NCI-H524 (cell line): ENCODE measurements at places on chromosomes 16 and 17.
A peak's percentile ranks its signal among the peaks of the same experiment; 100 is the strongest.

DNA sequence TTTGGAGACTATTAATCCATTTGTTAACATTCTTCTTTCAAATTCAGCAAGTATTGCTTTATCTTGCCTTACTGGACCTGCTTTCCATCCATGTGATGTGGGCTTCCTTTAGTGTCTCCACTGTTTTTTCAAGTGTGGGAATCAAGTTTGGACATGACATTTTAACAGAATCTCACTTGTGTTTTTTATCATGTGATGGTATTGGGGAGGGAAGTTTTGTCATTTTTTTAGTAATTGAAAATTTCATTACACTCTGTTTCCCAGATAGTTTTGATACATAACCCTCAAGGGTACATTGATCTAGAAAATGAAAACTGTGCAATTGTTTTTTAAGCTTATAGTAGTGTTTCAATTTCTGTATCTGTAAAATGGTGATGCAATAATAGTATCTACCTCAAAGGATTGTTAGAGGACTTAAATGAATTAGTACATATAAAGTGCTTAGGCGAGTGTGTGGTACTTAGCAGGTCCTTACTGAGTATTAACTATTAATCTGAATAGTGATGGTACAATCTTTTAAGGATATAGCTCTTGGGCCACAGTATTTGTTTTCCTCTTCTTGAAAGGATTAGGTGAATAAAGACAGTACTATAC, 27.3 kb downstream of the AATF start:
- DNase-seq: peak; percentile 76

- no peak for DNase-seq
These were observed 64.9 kb downstream of the ARHGAP17 start for GRCh38 chr16:24950275-24950674.

DNA sequence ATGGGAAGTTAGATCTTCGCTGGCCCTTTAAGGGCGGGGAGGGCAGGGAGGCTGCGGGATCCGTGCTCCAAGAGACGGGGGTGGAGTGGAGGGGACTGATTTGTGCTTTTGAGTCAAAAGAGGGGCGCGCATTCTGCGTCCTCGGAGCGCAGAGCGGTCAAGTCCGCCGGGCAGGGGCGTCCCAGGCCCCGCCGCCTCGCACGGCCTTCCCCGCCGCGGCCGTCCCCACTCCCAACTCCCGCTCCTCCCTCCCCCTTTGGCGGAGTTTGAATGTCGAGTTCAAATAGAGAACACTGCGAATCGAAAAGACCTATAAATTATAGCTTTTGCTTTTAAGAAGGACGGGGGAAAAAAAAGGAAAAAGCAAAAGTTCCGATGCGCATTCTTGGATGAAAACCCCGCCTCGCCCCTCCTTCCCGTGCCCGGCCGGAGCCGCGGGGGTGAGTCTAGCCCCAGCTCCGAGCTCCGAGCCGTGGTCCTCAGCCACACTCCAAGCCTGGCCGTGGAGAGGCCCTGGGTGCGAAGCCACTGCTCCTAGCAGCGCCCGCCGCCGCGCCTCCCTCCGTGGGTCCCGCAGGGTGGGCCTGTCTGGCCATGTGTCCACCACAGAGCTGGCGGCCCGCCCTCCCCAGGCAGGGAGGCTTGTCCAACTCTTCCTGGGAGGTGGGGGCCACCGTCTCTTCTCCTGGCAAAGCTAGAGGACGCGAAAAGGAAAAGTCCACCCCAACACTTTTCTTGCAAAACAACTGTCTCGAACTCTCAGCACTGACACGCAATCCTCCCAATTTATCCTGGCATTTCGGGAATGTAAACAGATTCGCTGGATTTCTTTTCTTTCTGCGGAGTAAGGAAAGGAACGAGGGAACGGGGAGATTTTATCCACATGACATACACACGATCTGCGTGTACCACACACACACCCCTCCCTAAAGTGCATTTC, 3.6 kb downstream of the CBX8 start:
- DNase-seq: peak; percentile 43

DNA sequence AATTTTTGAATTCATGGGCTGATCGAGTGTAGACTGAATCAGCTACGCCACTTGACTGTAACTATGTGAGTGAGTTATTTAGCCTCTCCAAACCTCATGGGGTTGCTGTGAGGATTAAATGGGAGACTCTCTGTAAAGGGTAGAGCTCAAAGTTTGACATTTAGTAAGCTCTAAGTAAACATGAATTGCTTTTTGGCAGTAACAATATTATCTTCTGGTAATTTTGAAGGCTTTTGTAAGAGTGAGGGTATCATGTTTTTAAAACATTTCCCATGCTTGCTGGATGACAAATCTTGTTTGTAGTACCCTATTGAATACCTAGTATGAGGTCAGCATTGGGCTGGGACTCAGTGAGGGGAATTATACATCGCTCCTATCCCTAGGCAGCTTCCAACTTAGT, 35.3 kb downstream of the MRTFB start:
- DNase-seq: no peak

DNA sequence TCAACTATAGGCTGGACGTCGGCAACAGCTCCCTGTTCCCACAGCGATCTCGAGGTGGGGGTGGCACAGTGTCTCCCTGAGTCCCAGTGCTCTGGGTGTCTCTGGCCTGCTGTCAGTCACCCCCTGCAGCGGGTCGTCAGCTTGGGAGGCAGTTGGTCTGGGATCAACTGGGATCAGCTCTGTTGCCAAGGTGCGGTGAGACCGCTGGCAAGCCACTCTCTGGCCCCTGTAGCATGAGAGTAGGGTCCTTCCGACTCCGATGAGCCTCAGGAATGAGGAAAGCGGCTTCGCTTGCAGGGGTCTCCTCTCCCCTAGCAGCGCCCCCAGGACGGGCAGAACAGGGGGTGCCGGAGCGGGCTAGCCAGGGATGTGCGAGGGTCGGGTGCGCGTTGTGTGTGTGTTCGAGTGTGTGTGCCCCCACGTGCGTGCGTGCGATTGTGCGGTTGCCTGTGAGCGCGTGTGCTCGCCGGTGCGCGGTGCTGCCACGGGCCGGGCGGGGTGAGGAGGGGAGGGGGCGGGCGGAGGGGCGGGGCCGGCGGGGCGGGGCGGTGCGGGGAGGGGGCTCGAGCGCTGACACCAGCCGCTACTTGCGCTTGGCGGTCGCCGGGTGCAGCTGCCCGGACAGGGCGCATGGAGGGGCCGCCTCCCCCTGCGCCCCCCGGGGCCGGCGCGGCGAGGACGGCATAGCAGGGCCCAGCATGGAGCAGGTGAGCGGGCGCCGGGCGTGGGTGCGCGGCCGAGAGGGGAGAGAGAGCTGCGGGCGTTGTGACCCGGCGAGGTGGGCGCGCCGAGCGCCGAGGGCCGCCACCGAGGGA, 9.4 kb upstream of the ARHGAP23 start:
- DNase-seq: peak; percentile 58

GRCh38 chr17:180381-181244, 837 bp downstream of the DOC2B start:
- DNase-seq: no peak

DNA sequence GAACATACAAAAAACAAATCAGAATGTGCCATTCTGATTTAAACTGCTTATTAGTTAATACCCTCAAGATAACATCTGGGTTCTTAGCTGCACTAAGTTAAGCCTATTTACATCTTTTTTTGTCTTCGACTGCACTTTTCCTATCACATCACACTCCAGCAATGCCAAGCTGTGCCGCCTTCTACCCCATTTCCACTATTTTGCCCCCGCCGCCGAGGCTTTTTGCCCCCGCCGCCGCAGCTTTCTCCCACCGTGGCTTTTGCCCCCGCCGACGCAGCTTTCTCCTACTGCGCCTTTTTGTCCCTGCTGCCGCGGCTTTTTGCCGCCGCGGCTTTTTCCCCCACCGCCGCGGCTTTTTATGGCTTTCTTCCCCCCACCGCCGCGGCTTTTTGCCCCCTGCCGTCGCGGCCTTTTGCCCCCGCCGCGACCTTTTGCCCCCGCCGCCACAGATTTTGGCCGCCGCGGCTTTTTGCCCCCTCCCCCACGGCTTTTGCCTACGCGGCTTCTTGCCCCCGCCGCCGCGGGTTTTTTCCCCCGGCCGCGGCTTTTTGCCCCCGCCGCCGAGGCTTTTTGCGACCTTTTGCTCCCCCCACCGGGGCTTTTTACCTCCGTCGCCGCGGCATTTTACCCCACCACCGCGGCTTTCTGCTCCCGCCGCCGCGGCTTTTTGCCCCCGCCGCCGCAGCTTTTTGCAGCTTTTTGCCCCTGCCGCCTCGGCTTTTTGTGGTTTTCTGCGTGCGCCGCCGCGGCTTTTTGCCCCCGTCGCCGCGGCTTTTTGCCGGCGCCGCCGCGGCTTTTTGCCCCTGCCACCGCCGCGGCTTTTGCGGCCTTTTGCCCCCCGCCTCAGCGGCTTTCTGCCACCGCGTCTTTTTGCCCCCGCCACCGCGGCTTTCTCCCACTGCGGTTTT, 331.4 kb upstream of the WSB1 start:
- DNase-seq: no peak

DNA sequence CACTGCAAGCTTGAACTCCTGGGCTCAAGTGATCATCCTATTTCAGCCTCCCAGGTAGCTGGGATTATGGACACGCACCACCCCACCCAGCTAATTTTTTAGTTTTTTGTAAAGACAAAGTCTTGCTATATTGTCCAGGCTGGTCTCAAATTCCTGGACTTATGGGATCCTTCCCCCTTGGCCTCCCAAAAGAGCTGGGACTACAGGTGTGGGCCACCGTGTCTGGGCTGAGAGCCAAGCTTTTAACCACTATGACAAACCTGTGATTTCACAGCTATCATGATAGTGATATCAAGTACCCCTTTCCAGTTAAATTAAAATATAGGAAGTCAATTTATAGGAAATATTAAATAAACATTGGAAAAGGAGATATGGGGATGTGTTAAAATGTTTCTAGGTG, 74.6 kb upstream of the IRX6 start:
- no peak for DNase-seq

DNA sequence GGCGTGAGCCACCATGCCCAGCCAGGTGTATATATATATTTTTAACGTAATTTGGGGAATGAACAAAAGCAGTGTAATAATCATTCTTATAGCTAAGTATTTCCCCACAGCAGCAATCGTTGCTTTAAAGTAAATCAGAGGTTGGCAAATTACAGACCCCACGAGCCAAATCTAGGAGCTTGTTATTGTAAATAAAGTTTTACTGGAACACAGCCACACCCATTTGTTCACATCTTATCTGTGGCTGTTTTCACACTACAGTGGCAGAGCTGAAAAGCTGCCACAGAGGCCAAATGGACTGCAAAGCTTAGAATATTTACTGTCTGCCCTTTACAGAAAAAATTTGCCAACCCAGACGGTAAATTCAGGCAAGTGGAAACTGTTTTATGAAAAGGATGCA, 50.8 kb downstream of the RAB11FIP4 start:
- no peak for DNase-seq

DNA sequence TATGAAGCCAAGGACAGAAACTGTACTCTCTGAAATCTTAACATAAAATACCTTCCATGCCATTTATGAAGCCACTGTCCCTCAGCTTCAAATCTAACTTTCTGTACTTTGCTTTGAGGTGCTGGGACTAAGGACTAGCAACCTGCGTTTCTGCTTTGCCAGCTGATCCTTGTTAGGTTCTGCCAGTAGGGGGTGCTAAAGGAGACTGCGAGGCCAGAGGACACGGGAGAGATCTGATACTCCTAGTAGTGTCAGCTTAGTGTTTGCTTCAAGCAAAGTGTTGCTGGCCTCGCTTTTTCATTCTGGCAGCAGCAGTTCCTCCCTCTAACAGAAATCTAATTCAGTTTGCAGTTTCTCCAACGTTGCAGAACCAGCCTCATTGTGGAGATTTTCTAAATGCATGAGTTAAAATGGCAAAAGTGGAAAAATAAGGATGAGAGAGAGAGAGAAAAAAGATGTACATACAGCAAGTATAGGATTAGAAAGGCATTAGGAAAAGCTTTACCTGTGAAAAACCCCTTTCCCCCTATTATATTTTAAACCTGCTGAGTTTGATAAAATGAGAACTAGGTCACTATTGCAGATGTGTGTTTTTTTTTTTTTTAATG, 297.5 kb downstream of the CA10 start:
- DNase-seq: peak; percentile 81

DNA sequence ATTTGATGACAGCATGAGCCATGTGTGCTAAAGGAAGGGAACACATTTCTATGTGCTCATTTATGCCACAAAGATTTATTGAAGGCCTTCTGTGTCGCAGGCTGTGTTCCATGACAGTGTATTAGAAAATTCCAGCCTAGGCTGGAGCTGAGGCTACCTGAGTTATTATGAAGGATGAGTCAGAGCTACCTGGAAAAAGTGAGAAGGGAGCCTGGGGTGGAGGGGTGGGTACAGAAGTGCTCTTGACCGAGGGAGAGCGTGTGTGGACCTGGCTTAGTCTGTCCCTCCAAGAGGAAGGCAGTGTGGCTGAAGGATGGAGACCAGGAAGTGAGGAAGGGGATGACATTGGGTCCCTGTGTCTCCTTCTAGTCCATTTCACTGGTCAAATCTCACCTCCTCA, 98.3 kb downstream of the N4BP1 start:
- no peak for DNase-seq

GRCh38 chr17:71024172-71024571, 854.8 kb downstream of the KCNJ2 start:
- peak; percentile 64 for DNase-seq
